Natural killer cell treated with Interleukin-12 subunit alpha and Interleukin-12 subunit beta and Interleukin-15 and Interleukin-18, amount 100 ng/mL, for 72 hours (primary cell): ENCODE measurements at places on chromosomes 5 and 9. TPM values are rescaled to one million over a fixed set of nuclear protein-coding genes. Genes with fewer than 3 reads are reported as not detected.
A peak's percentile ranks its signal among the peaks of the same experiment; 100 is the strongest.

DNA sequence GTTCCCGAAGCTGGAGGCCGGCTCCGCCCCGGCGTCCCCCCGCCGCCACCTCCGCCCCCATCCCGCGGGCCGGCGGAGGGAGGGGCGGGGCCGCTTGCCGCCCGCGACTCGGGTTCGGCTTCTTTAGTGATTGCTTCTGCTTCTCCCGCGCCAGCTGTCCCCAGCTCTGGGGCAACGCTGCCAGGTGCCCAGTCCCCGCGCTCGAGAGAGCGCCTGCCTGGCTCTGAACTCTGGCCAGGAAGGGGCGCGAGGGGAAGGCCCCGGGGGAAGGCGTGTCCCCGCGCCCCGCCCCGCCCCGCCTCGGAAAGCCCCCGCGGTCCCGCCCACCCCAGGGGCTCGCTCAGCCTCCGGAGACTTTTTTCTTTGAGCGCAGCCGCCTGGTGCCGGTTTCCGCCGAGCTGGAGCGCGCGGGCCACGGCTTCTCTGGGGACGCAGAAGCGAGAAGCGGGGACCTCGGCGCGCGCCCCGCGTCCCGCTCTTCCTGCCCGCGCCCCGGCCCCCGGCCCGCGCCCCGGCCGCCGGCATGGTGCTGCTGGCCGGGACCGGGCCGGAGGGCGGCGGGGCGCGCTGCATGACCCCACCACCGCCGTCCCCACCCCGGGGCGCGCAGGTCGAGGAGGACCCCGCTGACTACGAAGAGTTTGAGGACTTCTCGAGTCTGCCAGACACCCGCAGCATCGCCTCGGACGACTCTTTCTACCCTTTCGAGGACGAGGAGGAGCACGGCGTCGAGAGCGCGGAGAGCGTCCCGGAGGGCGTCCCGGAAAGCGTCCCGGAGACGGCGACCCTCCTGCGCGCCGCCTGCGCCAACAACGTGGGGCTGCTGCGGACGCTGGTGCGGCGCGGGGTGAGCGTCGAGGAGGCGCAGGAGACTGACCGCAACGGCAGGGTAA is at the start of gene ANKRD33B:
ANKRD33B (plus strand) TSS at position 126 of the 893 bp plus-strand sequence; CDS start at position 524, 398 bp downstream.
- H3K36me3 ChIP-seq: no peaks in the 10 kb centered on the region
- H3K4me1 ChIP-seq: peaks cover 25% of the 10 kb centered on the region
- DNase-seq: peak; percentile 83
- peak within 1 kb of the TSS; percentile 87 for H3K4me3 ChIP-seq
- peak within 1 kb of the TSS; percentile 54 for H3K27ac ChIP-seq
- peaks cover 4% of the 10 kb centered on the region for H3K27me3 ChIP-seq

Gene HTR4
- not detected for total RNA-seq

DNA sequence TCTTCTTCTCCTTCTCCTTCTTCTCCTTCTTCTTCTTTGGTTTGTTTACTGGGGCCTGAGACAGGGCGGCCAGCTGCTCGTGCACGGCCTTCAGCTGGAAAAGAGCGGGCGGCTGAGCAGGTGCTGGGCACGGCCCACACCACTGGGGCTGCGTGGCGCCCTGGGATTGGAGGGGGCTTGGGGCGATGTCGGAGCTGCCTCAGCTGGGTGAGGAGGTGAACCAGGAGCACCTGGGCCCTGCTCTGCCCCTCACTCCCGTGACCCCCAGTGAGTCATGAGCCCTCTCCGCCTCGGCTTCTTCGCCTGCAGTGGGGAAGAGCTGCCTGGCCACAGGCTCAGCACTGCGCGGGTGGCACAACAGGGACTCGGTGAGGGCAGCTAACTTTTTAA is 14.9 kb downstream of the BRD3OS start:
- no peaks in the 10 kb centered on the region for H3K4me1 ChIP-seq
- no peaks in the 10 kb centered on the region for H3K27me3 ChIP-seq
- no peak overlapping the region for H3K27ac ChIP-seq
- H3K36me3 ChIP-seq: peaks cover 5% of the 10 kb centered on the region
- no peak overlapping the region for H3K4me3 ChIP-seq
- DNase-seq: peak; percentile 58

- no peaks in the 10 kb centered on the region for H3K27me3 ChIP-seq
- H3K27ac ChIP-seq: no peak overlapping the region
- H3K4me3 ChIP-seq: no peak overlapping the region
- H3K4me1 ChIP-seq: no peaks in the 10 kb centered on the region
- DNase-seq: no peak
- H3K36me3 ChIP-seq: peaks cover 5% of the 10 kb centered on the region
Measured at GRCh38 chr5:26482810-26483375, 555.5 kb downstream of the CDH9 start.

Gene FBP2
- not detected for total RNA-seq

DNA sequence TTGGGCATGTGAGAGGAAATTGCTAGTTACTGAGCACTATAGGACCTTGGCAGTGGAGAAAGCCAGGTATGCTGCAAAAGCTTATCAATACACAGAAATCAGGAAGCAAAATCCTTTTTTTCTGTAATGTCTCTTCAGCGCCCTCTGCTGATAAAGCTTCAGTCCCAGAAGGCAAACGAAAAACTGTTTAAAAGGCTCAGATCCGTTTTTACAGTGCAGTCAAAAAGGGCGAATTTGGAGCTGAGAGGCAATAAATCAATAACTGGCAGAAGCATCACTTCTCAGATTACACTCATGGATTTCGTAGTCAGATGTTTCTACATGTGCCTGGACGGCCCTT is 1.1 kb upstream of the MAN2A1 start:
- peak overlapping the region; percentile 70 for H3K27ac ChIP-seq
- H3K4me1 ChIP-seq: peaks cover 36% of the 10 kb centered on the region
- peaks cover 8% of the 10 kb centered on the region for H3K27me3 ChIP-seq
- peak overlapping the region; percentile 90 for H3K4me3 ChIP-seq

DNA sequence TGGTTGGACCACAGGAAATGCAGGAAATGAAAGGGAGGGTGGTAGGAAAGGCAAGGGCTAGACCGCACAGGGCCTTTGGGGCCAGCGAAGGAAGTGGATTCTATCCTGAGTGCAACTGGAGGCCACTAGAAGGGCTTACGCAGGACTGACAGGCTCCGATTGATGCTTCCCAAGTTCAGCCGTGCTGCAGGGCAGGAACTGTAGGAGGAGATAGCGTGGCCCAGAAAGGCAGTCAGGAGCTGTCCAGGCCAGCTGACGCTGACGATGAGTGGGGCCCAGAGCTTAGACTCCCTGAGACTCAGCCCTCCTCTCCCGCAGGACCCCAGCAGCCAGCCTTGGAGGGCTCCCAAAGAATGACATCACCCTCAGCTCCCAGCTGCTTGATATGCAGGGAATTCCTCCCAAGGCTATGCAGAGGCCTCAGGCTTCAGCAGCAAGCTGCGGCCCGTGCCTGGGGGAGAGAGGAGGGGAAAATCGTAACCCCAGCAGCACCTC is 48.8 kb downstream of the KCNIP1 start:
- H3K36me3 ChIP-seq: no peaks in the 10 kb centered on the region
- no peak overlapping the region for H3K4me3 ChIP-seq
- no peaks in the 10 kb centered on the region for H3K4me1 ChIP-seq

Gene CRB2
- not detected for total RNA-seq

DNA sequence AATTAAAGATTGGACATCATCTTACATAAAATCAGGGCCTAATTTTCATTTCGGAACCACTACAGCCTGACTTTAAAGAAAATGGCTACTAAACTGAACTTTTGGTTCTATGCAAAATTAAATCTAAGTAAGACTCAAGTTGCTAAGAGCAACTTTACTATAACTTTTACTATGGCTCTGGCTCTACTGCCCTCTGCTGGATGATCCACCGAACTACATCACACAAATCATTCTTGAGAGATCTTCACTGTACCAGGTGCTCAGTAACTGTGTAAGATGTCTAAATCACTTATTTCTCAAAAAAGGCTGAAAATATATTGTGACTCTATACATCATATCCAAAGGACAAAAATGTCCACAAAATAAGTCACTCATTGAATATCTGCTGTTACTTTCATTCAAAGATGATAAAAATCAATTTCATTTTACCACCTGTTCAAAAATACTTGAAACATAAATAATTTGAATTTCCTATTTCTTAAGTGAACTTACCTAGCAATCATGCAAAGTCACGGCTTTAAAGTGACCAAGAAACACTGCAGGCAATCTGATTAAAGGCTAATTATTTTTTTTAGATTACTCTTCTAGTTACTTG is 13.5 kb downstream of the MOCS2 start:
- H3K4me3 ChIP-seq: no peak overlapping the region
- peaks cover 12% of the 10 kb centered on the region for H3K36me3 ChIP-seq
- H3K27ac ChIP-seq: no peak overlapping the region
- H3K4me1 ChIP-seq: no peaks in the 10 kb centered on the region

DNA sequence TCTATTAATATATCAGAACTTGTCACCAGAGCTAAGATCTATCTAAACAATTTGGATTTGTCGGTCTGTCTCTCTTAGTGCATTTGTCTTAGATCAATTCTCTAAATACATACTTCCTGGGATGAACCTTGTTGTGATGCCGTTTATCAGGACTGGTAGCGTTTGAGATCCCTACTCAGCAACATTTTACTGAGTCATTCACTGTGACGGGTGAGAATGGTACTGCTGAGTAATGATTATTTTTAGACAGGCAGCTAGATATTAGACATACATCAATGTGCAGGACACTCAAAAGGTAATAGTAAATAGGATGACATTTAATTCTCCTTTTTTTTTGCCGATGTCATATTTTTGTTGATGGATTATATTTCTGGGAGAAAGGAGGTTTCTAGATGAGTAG is 209.0 kb downstream of the CSNK1G3 start:
- no peak overlapping the region for H3K27ac ChIP-seq
- H3K4me1 ChIP-seq: no peaks in the 10 kb centered on the region
- no peak for DNase-seq
- H3K27me3 ChIP-seq: no peaks in the 10 kb centered on the region
- no peaks in the 10 kb centered on the region for H3K36me3 ChIP-seq

- no peak for DNase-seq
- peaks cover 8% of the 10 kb centered on the region for H3K36me3 ChIP-seq
- H3K4me3 ChIP-seq: no peak overlapping the region
Measured at GRCh38 chr9:15222313-15222712, 84.7 kb downstream of the TTC39B start.

DNA sequence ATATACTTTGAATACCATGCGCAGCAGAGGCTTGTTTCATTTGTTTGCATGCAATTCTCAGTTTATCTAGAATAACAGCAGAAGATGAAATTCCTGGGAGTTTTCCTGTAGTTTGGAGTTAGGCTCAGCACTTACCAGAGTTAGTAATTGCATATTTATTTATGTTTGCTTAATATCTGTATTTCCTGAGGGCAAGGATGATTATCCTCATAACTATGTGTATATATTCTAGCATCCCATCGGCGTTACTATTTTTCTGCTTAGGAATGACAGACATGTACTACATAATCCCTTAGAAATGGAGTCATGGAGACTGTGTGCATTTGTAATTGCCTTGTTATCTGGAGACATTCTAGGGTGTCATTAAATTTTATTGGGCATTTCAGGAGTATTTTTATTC is 1184.8 kb downstream of the DTWD2 start:
- H3K27me3 ChIP-seq: no peaks in the 10 kb centered on the region
- H3K4me1 ChIP-seq: no peaks in the 10 kb centered on the region

Gene DIPK1B
- not detected for total RNA-seq
